ENCODE measurements at places on chromosomes 4 and X.

- no peak for DNase-seq
Observed at GRCh38 chr4:5678977-5679376, 29.4 kb downstream of the EVC2 start.

DNA sequence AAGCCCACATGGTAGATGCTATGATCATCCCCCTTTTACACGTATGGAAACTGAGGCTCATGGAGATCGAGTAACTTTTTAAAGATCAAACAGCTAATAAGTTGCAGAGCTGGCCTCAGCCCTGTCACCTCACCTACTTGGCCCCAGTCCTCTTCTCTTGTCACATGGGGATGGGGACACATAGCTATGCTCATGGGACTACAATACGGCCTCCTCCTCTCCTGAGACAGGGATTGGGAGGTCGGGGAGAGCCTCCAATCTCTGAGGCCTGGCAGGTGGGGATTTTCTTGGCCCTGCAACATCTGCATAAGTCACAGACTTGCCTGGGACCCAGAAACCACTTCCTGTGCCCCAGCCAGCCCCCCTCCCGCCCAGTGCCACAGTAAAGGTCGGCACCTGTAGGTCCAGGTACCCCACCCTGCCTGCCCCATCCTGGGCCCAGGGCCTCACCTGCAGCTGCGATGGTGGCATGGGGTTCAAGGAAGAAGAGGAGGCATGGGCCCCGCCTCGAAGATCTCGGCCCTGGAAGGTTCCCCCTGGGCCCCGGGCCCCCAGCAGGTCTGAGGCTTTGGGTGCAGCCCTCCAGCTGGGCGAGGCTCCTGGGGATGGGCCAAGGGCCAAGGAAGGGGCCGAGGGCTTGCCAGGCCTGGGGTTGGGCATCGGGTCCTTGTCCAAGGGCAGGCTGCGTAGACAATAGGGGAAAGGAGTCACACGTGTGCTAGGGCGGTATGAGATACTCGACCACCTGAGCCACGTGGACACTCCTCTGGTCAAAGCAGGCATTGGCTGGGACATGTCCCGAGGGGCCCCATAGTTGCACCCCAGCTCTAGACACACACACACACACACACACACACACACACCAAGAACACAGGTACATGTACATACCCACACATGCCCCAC is 6.4 kb downstream of the FOXP3 start:
- DNase-seq, result no peak

GRCh38 chrX:46168254-46168653 is 377.0 kb downstream of the ZNF674 start:
- no peak for DNase-seq

DNA sequence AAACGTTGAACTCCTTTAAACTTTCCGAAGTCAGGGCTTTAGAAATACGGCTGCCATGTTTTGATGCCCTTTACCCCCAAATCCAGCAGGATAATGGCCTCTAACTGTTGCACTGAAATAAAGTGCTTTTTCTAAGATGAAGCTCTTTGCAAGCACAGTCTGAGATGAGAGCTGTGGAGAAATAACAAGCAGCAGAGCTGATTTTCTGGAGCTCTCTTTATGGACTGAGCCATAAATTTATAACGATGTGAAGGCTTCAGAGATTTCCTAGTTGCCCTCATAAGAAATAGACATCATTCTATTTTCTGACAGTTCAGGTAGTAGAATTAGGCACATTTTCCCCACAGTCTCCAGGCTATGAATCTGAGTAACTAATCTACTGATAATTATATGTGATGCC is 567.3 kb downstream of the PDHA2 start:
- no peak for DNase-seq

DNA sequence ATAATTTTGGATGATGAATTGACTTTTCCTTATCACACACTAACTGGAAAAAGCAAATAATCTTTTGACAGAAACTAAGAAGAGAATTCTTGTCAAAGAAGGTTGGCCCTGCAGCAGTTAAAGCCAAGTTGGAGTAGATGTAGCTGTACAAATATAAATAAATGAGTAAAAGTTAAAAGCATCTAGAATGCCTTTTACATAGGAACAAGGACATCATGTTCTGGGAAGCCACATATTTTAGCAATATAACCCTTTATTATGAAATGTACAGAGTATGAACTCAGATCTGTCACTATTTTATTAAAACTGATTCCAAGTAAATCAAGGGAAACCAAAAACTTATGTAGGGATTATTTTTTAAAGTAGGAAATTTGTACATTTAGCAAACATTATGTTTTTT is 269.4 kb upstream of the FAT4 start:
- DNase-seq, result no peak

- DNase-seq, result no peak
Observed at GRCh38 chr4:183335369-183335940, 13.2 kb upstream of the CLDN24 start.

GRCh38 chr4:16031546-16032395 is 52.1 kb downstream of the PROM1 start:
- DNase-seq, result no peak

DNA sequence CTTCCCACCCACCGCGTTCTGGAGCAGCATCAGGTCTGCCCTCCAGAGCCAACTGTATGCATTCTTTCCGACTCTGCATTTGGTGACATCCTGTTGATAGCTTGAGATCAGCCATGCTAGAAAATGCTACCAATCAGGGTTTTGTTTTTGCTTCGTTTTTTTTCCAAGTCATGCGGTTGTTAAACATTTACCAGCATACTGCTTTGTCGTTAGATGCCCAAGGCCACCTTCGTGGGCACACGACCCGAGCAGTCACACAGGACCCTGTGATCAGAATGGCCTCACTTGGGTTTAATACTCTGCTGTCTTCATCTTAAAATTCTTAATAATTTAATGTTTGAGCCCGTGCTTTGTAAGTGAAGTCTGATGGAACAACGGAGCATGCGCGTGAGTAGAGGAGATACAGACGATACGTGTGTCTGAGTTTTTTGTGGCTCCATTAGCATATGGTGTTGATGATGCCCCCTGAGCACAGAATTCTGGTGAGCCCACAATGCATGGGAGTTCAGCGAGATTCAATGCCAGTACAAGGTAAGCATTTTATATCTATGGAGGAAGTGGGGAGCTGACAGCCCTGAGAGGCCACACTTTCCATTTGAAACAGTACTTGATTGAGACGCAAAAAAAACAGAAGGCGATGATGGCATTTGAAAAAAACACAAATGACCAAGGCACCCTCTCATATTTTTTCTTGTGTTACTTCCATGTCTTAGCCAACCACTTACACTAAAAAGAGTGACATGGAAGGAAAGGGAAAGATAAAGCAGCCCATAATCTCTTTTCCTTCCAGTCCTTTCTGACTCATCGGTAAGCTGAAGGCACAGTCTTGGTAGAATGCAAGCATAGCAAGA is 323.6 kb downstream of the BCOR start:
- DNase-seq, result no peak

DNA sequence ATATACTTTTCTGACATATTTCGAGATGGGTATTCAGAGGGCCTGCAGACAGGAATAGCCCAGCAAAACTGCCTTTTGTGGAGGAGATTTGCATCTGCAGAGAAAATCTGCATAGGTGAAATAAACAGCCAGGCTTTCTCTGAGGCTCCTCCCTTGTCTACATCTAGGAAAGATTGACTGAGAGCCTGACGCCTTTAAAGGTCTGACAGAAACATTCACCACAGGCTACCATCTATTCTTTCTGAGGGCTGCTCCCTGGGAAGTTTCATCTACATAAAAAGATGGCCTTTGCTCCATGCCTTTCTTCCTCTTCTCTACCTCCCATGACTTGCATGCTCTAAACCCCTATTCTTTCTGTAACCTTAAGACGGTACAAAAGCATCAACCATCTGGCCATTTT is 55.0 kb upstream of the AP1S2 start:
- no peak for DNase-seq

DNA sequence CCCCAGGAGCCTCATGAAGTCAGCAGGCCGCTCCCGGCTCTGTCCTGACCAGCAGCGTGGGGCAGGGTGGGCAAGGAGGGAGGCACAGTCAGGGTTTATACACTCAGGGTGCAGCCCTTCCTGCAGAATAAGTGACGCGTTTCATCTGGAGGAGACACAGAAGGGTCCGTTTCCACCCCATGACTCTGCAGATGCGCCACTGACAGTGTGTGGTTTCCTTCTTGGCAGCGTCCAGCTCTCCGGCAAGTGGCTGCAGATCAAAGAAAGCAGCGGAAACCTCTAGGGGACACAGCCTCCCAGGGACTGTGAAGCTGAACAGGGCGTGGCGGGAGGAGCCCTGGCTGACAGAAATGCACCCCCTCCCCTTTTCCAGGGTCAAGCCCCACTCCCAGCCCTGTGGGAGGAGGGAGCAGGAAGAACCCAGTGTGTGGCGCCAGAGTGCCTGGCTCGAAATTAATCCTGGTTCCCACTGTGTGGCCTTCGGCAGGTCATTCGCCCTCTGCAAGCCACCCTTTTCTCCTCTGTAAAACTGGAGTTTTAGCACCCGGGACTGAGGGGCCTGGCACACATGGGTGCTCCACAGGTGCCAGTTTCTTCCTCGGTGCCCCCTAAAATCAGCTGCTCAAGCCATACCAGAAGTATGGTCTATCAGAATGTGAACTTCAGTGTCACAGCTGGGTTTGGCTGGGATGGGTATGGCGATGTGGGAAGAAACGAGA is 17.3 kb upstream of the TBC1D14 start:
- DNase-seq, result no peak

GRCh38 chrX:24876530-24877287 is 139.1 kb downstream of the ARX start:
- no peak for DNase-seq

- no peak for DNase-seq
Observed at GRCh38 chr4:48012824-48013223, 3.7 kb downstream of the CNGA1 start.

- no peak for DNase-seq
Observed at GRCh38 chr4:16750882-16751642, 147.4 kb downstream of the LDB2 start.

DNA sequence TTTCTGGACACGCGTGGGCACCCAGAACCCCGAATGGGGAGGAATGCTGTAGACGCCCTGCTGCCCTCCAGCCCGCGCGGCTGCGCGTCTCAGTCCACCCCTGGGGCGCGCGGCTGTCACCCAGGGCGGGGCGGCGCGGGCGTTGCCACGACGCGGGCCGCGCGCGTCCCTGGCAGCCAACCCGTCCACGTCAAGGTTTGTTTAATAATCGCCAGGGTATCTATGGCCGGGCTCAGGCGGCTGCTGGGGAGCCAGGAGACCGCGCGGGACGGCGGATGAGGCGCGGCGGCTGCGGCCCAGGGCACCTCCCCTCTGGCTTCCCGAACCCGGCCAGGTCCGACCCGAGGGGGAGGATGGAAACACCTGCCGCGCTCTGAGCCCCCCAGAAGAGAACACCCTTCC is at the start of gene SPATA18:
TSS of gene SPATA18 (plus strand) at position 92 of the 402 bp plus-strand sequence. CDS start 401 bp downstream, outside the sequence.
- DNase-seq, result peak; percentile 18

GRCh38 chrX:317424-318067 is 1.1 kb downstream of the GTPBP6 start:
- DNase-seq, result peak; percentile 66

DNA sequence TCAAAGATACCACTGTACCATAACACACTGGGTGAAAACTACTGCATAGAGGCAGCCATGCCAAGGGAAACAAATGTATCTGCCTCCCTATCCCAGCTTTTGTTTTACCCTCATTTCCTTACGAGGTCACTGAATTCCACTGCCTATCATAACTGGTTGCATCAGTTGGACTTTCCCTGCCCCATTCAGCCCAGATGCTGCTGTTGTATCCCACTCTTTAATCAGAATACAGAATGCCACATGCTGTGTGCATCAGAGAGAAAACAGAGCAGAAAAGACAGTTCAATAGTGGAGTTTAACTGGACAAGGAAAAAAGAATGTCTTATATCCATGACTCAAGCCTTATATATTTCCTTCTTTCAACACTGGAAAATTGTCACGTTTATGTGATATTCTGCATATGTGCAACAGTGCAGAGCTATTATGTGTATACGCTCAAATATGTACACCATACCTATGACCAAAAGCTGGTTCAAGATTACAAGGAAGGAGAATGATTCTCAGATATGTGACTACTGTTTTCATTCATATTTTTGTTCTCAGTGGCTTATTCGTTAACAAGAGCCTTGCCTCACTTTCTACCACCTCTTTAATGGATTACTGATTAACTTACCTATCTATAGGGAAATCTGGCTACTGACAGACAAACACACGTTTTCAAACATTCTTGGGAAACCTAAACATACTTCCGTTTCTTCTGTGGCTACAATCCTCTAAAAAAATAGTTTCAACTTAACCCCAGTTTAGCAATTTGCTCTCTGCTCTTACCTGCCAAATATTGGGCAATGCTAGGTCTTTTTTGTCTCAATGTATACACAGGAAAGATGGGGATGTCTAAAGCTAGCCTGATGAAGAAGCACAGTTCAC is 378.9 kb downstream of the SMARCA1 start:
- DNase-seq, result no peak

DNA sequence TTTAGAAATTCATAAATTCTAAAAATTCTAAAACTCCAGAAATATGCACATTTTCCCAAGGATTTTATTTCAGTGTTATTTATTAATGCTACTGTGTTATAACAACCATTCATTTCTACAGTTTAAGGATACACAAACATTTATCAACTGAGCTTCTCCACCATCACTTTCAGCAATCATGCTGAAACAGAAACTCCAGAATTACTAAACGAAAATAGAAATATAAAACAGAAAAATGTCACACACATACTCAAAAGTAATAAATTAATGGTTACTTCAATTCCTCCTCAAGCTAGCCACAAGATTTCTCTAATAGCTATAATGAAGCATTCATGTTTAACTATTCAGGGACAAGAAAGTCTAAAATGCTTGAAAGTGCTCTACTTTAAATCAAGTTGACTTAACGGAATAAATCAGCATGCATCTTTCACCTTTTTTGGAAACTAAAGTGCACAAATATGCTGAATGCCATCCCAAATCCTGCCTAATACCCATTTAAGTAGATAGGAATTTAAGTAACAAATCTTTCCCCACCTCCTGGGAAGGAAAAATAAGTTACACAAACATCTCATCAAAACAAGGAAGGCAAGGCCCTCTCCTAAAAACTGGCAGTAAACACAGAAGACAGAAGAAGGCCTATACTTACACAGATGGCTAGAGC is 563 bp downstream of the FAM13A start:
- DNase-seq, result no peak

DNA sequence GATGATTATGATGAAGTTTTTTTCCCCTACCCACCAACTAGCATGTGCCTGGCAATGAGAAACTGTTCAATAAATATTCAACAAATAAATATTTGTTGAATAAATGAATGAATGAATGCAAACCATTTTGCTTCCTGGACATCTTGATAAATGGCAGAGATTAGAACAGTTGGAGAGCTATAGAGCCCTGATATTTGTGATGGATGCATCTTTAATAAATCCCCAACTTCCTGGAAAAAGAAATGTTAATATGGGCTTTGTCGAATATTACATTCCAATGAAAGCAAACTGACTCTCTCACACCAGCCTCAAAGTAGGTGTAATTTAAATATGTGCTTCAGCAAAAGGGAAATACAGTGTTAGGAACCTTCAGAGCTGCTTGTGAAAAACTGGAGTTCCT is 419.7 kb downstream of the MID1IP1 start:
- no peak for DNase-seq

GRCh38 chr4:144178414-144178813 is 37.9 kb upstream of the GYPA start:
- DNase-seq, result no peak
